ENCODE measurements at places on chromosomes 6 and 20.
A peak's percentile ranks its signal among the peaks of the same experiment; 100 is the strongest.

DNA sequence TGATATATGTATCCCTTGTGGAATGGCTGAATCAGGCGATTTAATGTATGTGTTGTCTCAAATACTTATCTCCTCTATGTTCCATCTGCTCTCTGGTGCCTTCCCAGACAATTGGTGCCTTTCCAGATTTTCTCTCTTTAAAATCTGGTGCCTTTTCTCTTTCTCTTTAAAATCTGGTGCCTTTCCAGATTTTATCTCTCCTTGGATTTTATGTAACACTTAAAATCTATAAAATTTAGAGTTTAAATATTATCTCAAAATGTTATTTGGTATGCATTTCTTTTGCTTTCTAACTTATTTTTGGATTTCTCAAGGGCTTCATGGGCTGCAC lies 116.3 kb downstream of the KIF13A start:
- no peak for DNase-seq

DNA sequence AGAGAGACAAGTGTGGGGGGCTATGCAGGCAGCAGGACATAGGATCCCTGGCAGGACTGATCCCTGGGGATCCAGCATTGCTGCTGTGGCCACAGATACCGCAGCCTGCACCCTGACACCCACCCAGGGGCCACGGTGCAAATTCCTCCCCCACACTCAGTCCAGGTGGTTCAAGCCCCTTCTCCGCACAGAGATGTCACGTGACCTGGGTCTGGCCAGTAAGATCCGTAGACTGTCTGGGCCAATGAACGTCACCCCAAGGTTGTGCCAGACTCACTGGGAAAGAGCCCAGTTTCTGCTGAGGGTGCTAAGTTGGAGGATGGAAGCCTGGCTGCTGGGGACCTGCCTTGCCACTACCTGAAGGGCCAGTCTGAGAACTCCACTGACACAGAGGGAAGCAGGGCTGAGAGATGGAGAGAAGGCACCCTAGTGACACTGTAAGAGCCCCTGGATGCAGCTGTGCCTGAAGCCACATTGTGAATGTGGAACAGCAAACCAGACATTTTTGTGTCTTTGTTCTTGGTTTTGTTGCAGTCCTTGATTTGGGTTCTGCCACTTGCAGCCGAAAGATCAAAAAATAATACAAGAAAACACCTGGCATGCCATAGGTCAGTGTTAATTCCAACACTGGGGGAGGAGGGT lies 228.6 kb downstream of the PREX1 start:
- no peak for DNase-seq

DNA sequence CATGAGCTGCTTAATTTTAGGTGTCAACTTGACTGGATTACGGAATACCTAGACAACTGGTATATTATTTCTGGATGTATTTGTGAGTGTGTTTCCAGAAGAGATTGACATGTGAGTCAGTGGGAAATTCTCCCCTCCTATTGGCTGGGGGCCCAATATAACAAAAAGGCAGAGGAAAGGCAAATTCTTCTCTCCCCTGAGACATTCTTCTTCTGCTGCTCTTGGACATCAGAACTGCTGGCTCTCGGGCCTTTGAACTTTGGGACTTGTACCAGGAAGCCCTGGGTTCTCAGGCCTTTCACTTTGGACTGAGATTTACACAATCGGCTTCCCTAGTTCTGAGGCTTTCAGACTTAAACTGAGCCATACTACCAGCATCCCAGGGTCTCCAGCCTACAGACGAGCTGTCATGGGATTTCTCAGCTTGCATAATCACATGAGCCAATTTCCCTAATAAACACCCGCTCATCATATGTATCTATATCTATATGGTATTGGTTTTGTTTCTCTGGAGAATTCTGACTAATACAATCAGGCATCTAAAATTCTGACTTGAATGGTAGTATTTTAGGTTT lies 7.6 kb upstream of the BTN3A3 start:
- DNase-seq: no peak

DNA sequence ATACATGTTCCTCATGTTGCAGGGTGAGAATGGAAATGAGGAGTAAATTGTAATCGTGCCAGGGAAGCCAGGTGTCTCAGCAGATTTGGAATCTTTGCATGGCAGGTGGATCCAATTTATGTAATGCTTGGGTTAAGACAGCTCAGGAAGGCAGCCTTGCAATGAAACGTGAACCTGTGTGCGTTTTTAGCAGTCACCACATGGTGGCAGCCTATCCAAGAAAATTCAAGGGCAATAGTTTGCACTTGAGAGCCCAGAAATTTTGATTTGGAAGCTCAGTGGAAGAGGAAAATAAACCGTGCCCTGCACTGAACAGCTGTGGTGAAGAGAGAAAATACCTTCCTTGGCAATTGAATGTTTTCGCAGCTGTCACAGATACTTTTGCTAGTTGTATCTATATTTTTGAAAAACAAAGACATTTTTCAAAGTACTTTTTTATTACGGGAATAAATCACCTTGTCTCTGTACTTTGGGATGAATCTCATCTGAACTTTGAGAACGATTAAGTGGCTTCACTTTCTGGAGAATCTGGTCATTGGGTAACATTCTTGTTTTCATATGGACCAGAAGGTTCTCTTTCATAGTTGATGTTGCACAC lies 26.5 kb downstream of the MTHFD1L start:
- DNase-seq: peak; percentile 45

- DNase-seq: no peak
These were observed 471.8 kb upstream of the AGPAT4 start for GRCh38 chr6:161745594-161746141.

- DNase-seq: no peak
These were observed 829.4 kb downstream of the QKI start for GRCh38 chr6:164243949-164244348.

DNA sequence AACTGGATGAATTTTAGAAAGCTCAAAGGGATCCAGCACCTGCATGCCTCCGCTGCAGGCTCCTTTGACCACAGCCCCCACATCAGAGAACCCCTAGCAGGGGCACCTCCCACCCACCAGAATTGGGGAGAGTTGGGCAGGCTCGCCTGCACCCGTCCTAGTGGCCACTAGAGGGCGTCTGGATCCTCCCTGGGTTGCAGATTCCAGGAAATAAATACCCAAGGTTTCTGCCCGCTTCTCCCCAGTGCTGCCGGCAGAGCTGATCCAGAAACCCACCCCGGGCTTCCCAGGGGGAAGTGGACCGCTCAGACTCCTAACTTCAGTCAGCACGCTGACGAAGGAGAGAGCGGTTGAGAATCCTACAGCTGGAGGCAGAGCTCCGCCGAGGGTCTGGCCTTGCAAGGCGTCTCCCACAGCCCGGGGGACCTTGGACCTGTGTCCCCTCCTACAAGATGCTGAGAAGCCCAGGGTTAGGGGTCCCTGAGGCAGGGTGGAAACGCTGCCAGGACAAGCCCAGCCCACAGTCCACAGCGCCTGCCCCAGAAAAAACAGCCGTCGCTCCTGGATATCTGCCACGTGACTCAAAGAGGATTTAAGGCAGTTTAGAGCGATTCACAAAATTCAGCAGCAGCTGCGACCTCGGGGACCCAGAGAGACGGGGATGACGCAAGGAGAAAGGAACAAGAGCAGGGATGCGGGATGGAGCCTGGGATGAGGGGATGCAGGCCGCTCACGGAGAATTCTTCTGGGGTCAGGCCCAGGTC lies 32.6 kb upstream of the PHACTR3 start:
- DNase-seq: no peak

DNA sequence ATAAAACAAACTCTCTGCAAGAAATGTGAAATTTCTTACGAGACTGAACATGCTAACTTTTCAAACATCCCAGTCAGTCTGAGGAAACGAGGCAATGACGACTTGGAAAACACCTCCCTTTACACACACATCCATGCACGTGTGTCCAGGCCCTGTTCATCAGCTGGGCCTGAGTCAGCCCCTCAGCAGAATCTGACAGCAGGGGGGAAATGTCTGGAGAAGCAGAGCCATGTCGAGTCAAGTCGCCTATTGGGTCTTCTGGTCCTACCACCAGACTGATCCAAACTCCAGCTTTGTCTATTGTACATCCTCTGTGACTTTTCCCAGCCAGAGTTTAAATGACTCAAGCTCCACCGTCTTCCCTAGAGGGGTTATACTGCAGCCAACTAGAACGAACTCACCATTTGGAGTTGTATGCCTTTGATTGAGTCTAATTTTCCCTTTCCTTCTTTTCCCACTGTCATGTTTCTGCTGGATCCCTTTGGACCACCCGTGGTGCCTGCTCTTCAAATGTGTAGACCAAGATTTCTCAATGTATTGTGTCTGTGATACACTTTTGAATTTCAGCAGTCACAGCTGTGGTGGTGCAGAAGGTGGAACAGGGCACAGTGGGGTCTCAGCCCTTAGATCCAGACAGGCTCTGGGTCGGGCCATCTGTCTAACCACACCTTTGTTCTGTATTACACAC lies 254.0 kb downstream of the CDC5L start:
- DNase-seq: no peak

DNA sequence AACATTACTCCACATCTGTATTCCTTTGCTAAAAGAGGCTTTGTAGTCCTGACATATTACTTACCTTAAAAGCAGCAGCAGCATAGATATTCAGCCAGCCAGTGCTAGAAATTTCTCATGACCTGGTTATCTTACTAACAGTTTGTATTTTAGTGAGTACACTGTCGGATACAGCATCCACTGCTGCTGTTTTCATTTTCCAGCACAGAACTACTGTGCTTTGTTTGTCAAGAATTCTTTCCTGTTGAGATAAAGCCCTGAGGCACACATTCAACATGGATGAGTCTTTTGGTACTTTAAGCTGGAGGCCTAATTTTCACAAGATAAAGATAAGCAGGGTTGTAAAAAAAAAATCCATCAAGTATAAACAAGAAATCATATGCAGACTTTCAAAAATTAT lies 311.2 kb upstream of the OPRM1 start:
- DNase-seq: no peak

- no peak for DNase-seq
These were observed 33.2 kb upstream of the SLC22A23 start for GRCh38 chr6:3489961-3490624.

DNA sequence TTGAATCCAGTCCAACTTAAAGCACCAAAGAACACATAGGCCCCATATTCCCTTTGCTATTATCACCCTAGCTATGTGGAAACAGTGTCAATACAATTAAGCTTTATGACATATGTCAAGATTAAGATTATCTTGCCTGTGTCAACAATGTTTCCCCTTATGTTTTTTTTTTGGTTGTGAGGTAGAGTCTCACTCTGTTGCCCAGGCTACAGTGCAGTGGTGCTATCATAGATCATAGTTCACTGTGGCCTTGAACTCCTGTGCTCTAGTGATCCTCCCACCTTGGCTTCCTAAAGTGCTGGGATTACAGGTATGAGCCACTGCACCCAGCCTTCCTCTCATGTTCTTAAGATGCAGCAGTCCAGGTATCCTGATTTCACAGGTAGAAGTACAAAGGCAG lies 17.8 kb downstream of the AFG1L start:
- DNase-seq: no peak

GRCh38 chr6:75363304-75363703 lies 78.7 kb upstream of the TMEM30A start:
- no peak for DNase-seq

GRCh38 chr6:106799031-106799894 lies 169.9 kb downstream of the QRSL1 start:
- DNase-seq: no peak

GRCh38 chr6:90428514-90428913 lies 131.9 kb upstream of the BACH2 start:
- DNase-seq: no peak

DNA sequence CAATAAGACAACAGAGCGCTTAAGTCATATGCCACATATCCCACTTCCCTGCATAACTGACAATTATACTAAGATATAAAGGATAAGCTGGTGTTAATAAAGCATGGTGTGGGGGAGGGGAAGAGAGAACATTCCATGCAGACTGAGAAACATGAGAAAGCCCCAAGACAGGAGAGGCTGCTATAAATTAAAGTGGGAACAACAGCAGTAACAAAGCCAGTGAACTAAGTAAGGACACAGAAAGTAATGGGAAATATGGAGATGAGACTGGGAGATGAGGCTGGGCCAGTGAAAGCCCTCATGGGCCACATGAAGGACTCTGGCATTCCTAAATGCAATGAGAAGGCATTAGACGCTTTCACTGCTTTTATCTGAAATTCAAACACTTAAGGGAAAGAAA lies 41.3 kb downstream of the SESN1 start:
- no peak for DNase-seq

DNA sequence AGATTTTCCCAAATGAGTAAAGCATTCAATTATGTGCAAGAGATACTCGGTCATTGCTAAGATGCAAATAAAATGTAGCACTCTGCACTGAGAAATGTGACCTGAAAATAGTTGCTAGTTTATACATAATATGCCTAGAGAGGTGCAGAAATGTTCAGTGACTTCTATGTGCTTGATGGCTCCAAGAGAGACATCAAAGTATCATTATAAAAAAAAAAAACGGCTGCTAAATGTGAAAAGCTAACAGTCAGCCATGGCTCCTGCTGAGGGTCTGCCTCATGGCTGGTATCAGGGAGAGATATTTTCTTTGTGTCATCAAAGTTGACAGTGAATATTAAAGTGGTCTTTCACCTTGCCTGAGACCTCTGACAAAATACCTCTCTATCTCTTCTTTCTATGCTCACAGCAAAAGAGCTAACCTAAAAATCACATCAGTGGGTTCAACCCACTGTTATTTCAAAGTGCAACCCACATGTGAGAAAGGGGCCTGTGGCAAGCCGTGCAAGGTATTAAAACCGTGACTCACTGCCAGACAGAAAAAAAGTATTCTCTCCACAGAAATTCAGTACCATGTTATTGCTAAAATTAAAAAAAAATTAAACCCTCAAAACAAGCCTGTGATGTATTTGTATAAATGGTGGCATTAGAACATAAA lies 259.0 kb downstream of the HIVEP2 start:
- DNase-seq: no peak

- no peak for DNase-seq
These were observed 277.0 kb downstream of the FOXA2 start for GRCh38 chr20:22307409-22307808.

GRCh38 chr6:144265061-144265357 lies 20.1 kb upstream of the UTRN start:
- DNase-seq: no peak

DNA sequence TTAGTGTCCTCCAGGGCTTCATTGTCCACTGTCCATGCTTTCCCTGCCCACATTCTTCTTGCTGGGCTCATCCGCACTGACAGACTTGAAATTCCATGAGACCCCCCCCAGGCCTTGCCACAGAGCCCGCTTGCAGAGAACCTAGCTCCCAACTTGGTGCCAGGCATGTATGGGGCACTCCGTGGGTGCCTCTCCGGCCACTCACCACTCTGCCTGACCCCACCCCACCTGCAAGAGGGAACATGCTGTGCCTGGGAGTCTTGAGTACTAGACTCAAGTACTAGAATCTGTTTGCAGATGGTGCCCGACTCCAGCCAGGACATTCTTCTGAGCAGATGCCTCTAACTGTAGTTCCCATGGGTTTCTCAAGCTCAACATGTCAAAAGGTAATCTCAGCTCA lies 47.9 kb downstream of the TRERF1 start:
- DNase-seq: no peak

DNA sequence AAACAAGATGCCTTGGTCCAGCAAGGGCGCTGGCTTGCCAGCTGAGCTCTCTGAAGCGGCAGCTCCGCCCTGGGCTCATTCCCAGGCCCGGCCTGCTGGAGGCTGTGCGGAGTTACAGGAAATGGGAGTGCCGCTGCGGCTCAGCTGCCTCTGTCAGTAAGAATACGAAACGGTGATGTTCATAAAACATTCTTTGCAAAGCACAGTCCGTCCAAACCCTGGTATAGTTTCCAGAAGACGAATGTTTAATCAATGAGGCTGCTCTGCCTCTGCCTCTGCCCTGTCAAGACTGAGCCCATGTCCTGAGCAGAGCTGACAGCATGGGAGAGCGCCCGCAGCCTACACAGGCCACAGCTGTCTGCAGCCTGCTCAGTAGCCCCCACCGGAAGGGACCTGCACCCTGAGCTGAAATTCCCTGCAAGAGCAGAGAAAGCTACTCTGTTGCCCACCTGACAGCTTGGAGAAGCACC lies 153.3 kb upstream of the SNX9 start:
- peak; percentile 27 for DNase-seq
